ENCODE measurements at places on chromosomes 12 and 14.
A peak's percentile ranks its signal among the peaks of the same experiment; 100 is the strongest.

GRCh38 chr12:64175254-64175945, 46.7 kb downstream of the KICS2 start:
- no peak for DNase-seq

DNA sequence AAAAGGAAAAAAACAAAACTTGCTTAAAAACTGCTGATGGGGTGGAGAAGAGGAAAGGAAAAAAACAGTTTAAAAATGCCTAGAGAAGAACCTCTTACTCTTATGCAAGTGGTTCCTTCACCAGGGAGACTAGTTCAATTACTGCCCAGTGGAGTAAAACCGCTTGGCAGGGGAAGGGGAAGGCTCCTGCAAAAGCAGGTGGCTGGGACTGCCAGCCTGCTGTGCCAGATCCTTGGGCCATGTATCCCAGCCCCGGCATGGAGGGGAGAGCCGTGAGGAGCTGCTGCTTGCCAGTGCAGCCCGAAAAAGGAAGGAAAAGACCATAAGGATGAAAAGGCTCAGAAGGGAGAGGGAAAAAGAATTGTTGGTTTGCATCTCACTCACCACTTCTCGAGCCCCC, 123.0 kb downstream of the FSCB start:
- DNase-seq, result no peak

DNA sequence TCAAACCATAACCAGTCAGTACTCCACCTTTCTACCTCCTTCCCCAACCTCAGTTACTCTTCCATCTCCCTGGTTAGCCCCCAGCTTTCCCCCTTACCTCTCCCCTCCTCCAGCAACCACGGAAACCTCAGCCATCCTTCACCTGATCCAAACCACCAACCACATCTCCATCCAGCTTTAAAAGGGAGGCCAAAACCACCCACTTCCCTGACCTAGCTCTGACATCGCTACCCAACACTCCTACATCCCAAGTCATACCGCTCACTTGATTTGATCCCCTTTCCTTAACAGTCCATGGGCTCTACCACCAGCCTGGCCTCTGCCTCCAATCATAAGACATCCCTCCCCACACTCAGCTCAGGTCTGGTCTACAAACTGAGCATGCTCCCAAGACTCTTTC, 1.5 kb downstream of the RAB35 start:
- no peak for DNase-seq

DNA sequence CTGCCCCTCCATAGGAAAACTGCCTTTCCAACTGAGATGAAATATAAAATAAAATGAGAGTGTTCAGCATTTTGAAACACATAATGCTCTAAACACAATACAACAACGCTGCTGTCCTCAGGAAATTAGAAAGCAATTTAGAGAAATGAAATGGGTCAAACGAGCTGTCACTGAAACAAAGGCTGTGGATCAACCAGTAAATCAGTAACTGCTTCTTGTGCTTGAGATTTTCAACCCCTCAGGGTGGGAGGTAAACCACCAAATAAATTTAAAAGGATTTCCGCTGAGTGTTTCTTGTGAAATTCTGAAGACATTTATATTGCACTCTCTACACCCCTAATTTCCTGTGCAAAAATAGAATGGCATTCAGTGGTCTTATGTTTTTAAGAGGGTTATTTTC, 657.1 kb upstream of the SEL1L start:
- DNase-seq, result no peak

- no peak for DNase-seq
Measured at GRCh38 chr14:93024493-93024892, 91.2 kb downstream of the ITPK1 start.

- no peak for DNase-seq
Measured at GRCh38 chr14:23468704-23469126, 788 bp upstream of the NGDN start.

DNA sequence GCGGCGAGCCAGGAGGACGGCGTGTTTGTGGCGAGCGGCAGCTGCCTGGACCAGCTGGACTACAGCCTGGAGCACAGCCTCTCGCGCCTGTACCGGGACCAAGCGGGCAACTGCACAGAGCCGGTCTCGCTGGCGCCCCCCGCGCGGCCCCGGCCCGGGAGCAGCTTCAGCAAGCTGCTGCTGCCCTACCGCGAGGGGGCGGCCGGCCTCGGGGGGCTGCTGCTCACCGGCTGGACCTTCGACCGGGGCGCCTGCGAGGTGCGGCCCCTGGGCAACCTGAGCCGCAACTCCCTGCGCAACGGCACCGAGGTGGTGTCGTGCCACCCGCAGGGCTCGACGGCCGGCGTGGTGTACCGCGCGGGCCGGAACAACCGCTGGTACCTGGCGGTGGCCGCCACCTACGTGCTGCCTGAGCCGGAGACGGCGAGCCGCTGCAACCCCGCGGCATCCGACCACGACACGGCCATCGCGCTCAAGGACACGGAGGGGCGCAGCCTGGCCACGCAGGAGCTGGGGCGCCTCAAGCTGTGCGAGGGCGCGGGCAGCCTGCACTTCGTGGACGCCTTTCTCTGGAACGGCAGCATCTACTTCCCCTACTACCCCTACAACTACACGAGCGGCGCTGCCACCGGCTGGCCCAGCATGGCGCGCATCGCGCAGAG, 873 bp downstream of the PLXNC1 start:
- peak; percentile 48 for DNase-seq
